Activated T-cell treated with anti-CD3 and anti-CD28 coated beads for 48 hours (primary cell): ENCODE measurements at places on chromosomes 3 and 15.

DNA sequence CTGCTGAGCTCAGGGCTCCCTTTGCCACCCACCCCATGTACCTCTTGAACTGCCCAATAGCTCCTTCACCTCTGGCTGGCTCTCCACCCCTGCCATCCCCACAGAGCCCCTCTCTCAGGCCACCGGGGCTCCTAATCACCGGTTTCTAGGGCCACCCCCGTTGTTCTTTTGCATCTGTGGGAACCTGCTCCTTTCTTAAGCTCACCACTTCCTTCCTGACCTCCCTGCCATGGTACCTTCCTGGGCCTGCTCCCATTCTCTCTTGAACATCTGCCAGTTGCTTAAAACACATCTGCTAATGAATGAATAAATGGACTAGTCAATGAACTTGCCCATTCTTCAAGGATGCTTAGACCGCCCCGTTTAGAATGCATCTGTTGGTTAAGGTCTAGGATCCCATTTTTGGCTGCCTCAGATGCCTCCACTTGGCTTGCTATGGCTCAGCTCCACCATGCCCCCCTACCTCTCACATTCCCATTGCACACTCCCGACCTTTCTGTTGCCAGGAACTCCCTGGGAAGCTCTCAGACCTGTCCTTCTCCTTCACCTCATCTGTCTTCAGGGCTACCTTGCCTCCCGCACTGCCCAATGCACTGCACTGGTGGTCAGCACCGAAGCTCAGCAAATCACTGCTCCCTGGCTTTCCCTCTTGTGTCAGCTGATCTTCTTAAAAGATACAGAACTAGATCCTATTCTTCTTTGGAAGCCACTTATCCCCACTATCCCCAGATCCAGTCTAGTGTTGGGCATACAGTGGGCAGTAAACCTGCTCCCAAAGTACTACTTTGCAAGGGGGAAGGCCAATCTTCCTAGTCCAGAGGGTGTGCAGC lies 9.1 kb downstream of the AMOTL2 start:
- DNase-seq, result no peak

DNA sequence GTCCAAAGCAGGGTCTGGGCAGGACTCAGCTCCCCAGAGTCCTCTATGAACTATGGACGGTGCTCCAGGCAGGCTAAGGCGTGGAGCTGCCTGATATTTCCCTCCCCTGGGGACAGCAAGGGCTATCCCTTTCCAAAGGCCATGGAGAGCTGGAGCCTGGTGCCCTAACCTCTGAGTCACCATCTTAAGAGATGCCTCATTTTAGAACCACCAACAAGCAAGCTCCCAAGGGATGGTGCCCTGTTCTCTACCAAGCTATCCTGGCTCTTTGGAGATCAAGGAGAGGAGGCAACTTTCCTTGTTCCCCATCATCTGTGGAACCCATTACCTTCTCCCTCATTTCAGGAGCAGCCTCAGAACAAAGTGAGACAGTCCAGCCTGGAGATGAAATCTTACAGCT lies 15.7 kb downstream of the STARD5 start:
- DNase-seq, result no peak

- no peak for DNase-seq
These were observed 7.3 kb downstream of the FAM98B start for GRCh38 chr15:38461066-38461833.

DNA sequence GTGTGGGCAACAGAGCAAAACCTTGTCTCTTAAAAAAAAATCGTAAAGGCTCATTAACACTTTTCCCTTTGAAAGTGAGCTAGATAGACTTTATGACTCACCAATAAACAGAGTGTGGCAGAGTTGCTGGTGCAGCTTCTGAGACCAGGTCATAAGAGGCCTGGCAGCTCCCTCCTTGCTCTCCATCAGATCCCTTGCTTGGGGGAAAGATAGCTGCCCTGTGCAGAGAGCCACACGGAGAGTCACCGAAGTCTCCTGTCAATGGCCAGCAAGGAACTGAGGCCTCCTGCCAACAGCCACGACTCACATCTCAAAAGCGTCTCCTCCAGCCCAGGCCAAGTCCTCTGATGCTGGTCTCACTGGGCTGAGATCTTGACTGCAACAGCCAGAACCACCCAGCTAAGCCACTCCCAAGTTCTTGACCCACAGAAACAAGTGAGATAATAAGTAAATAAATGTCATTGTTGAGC lies 8.7 kb upstream of the GP9 start:
- DNase-seq, result no peak

DNA sequence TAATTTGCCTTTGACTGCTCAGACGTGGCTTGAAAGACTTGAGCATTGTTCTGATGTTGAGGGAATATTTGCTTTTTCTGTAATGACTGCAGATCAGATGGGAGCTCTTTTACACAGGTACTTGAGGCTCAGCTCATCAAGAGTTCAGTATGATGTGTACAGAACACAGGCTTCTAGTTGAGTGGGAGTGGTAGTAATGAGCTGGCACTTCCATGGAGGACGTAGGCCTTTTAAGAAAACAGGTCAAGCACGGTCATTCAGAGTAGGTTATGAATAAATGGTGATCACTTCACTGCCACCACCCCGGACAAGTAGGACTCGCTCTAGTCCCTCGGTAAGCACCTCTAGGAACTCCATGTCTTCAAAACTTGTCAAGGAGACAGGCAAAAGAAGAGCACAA lies 8.8 kb downstream of the EMC4 start:
- DNase-seq, result no peak

DNA sequence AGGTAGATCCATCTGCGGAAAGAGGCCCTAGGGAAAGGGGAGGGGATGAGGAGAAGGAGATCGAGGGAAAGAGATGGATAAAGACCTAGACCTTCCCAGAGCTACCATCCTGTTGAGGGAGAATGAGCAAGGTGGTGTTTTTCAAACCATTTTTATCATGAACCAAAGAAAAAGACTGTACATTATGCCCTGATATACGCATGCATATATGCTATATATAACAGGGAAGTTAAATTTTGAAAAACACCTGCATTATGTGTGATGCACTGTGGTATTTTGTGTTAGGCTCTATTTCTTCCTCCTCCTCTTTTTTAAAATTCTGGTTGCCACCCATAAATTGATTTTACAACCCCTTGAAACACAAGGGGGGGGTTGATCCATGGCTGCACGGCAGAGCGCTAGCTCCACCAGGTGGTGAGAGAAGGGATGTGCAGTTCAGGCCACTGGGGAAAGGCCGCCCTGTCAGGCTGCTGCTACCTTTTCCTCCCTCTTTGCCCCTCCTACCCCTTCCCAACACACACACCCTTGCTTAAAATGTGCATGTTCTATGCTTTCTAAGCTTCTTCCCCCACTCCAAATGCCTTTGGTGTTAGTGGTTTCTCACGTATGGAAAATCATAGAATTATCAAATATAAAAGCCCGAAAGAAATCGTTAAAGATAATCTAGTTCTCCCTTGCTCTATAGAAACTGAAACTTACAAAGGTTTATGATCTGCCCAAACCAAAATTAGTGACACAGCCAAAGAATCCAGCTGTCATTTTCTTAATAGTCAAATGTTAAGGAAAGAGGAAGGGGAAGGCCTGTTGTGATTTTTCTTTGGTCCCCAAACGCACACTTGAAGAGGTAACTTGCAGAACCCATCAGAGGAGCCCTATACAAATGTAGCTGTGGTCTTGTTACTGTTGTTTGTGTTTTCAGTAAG lies 262.0 kb upstream of the UMPS start:
- DNase-seq, result peak; percentile 23

DNA sequence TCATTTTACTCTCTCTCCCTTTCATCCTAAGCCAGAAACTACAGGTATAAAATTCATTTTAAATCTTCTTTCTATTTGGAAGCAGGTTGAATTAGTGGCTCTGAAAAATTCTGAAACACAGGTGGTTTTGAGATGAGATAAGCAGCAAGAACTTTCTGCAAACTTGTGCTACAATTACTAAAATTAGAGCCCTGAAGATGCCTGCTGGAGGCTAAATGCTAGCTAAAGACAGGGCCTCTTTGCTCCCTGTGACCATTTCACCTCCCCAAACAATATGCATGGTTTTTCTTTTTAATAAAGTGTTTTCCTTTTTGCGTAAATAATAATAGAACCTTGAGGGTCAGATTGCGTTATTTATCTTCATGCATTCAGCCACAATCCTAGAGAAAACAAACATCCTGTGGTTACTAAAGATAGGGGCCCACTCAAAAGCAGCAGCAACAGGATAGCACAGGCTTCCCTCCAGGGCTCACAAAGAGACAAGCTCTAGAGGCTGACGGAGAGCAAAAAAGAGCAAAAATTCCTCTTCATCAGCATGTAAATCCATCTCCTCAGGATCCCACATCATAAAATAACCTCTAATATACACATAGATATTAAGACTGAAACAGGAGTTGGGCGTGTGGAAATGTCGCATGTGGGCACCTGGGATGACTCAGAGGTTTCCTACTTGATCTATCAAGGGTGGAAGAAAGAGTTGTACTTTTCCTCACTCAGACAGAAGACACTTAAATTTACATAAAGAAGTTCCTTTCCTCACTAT lies 26.5 kb upstream of the CP start:
- peak; percentile 29 for DNase-seq

DNA sequence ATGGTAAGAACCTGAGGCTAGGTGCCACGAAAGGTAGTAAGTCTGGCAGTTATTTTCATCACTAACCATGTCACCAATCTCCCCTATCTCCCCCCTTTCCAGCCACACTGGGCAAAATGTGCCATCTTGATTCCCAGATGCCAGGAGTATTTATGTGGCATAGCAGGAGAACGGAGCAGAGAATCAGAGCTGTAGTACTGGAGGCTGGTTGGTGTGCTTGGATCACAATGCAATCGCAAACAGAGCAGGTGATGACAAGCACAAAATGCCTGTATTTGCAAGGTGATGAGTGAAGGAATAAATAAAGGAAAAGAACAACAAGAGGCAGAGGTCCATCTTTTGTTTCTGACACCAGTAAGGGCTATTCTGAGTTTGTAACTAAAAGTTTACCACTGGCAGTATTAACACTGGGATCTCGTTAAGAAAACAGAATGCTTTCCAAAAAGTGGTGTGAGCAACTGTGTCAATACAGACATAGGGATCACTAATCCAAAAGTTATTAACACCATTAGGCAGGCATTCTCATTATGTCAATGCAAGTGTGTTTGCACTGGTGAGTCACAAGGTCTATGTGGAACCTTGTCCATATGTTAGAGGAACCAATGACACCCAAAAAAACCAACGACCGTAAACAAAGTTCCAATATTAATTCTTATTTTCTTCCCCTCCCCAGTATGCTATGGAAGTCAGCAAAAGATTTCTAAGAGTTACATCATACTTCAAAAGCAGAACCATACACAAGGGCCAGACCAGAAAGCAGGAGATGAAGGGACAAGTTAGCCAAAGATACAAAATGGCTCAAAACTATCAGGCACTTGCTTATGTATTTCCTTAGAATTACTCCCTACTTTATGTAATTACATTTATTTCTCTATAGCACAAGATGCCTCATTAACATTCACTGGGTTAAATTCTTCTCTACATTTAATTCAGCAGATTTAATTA lies 556.6 kb downstream of the FOXP1 start:
- no peak for DNase-seq

DNA sequence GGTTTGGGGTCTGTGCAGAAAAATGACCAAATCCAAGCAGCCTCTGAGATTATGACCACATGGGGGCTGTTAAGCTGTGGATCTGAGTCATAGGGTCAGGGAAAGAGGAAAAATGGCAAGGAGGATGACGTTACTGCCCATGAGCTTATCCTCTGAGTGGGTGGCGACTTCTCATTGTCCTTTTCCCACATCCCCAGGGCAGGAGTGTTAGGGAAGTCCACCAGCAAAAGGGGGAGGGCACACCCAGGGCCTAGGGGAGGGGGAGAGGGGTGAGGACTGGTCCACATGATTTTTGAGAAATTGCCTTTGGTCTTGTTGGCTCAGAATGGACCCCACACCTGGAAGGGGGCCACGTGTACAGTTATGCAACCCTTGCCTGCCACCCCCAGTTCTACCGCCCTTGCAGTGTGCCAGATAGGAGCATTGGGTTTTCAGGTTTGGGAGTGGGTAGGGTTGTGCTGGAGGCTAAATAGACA lies 2.6 kb downstream of the CD276 start:
- no peak for DNase-seq
